ENCODE measurements at places on chromosomes 2 and 18. TPM values are rescaled to one million over a fixed set of nuclear protein-coding genes. Genes with fewer than 3 reads are reported as not detected.

Gene UGT1A3
- total RNA-seq: not detected

Gene SLC5A7
- not detected for total RNA-seq

Gene TRIM43
- total RNA-seq: not detected

Gene CYB5A
- 90.0 TPM for total RNA-seq

Gene LONRF2
- under 0.01 TPM for total RNA-seq

Gene COL5A2
- 186 TPM for total RNA-seq

Gene TUBB8B
- not detected for total RNA-seq

Gene CHMP1B
- total RNA-seq: 33.1 TPM

Gene UGT1A8
- not detected for total RNA-seq
